ENCODE measurements at places on chromosomes 12 and 14.

- peaks cover 10% of the 10 kb centered on the region for H3K27me3 ChIP-seq
- H3K27ac ChIP-seq = no peak overlapping the region
- no peaks in the 10 kb centered on the region for H3K36me3 ChIP-seq
- H3K4me1 ChIP-seq = no peaks in the 10 kb centered on the region
- no peak for DNase-seq
These were observed 73.9 kb upstream of the KRR1 start for GRCh38 chr12:75585330-75585729.

DNA sequence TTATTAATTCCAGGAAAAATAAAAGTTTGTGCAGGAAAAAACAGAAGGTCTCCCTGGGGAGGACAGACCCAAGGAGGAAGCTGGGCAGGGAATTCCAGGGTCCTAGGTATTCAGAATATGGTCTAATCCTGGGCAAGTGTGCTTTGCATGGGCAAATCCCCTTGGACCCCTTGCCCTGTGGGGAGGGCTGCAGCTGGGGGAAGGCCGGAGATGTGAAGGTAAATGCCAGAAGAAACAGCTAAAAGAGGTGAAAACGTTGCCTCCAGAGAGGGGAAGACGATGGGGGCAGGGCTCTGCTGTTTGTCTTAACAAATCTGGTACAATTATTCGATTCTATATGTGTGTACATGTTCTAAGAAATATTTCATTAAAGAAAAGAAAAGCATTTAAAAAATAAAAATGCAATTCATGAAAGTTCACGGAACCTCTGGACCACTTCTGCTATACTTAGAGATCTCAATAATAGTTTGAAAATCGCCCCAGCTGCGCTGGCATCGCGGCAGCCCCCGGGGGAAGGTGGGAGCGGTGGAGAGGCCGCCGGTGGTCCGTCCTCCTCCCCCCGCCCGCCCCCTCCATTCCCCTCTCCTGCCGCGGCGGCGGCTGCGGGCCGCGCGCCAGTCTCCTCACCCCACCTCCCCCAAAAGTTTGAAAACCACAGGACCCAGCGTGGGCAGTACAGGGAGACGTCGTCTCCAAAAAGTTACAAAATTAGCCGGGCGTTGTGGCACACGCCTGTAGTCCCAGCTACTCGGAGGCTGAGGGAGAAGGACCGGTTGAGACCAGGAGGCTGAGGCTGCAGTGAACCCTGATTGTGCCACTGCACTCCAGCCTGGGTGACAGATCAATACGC, 1.5 kb upstream of the PRPF40B start:
- peak overlapping the region; percentile 24 for H3K27ac ChIP-seq
- H3K4me1 ChIP-seq = peaks cover 7% of the 10 kb centered on the region
- H3K27me3 ChIP-seq = no peaks in the 10 kb centered on the region
- DNase-seq = no peak
- H3K36me3 ChIP-seq = no peaks in the 10 kb centered on the region

GRCh38 chr12:26750531-26751175, 82.3 kb downstream of the ITPR2 start:
- H3K4me1 ChIP-seq = peaks cover 45% of the 10 kb centered on the region
- no peaks in the 10 kb centered on the region for H3K27me3 ChIP-seq
- DNase-seq = no peak
- peaks cover 8% of the 10 kb centered on the region for H3K36me3 ChIP-seq
- peak overlapping the region; percentile 48 for H3K4me3 ChIP-seq

GRCh38 chr12:72974954-72975555, 702.9 kb downstream of the TRHDE start:
- no peaks in the 10 kb centered on the region for H3K4me1 ChIP-seq
- DNase-seq = no peak

DNA sequence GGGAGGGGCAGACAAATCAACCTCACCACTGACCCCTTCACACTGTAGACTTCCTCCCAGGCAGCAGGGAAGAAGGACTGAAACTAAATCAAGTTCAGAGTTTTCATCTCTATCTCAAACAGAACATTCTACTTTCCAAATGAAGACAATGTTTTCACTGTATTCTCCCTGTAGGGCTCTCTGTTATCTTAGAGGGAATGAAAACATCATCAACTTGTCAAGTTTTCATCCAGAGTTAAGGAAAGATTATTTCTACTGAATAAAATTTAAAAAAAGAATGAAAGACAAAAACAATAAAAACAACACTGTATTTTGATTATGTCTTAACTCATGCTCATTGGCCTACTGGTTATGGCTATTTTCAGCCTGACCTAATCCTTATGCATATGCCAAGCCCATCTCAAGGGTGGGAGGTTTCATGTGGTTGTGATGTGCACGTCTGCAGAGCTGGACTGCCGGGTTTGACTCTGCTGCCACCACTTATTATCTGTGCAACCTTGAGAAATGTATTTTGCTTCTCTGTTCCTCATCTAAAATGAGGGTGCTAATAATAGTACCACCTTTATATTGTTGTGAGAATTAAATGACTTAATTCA, 152.0 kb upstream of the AVPR1A start:
- H3K27me3 ChIP-seq = no peaks in the 10 kb centered on the region
- DNase-seq = no peak
- no peaks in the 10 kb centered on the region for H3K36me3 ChIP-seq
- H3K4me3 ChIP-seq = no peak overlapping the region
- no peak overlapping the region for H3K27ac ChIP-seq
- H3K4me1 ChIP-seq = no peaks in the 10 kb centered on the region

GRCh38 chr12:52058631-52059361, 7.6 kb downstream of the NR4A1 start:
- no peak overlapping the region for H3K27ac ChIP-seq
- no peak for DNase-seq
- H3K36me3 ChIP-seq = peaks cover 4% of the 10 kb centered on the region
- no peak overlapping the region for H3K4me3 ChIP-seq
- H3K27me3 ChIP-seq = no peaks in the 10 kb centered on the region
- no peaks in the 10 kb centered on the region for H3K4me1 ChIP-seq

DNA sequence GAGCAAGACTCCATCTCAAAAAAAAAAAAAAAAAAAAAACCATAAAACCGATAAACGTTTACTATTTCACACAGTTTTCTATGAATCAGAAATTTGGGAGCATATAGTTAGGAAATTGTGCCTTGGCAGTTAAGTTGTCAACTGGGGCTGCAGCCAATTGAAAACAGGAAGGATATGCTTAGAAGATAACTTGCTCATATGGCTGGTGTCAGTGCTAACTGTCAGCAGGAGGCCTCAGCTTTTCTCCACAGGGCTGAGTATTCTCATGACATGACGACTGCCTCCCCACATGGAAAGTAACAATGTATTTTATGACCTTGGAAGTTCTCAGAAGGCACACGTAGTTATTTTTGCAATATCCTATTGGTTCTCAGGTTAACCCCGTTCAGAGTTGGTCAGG, 29.6 kb upstream of the OR5AU1 start:
- DNase-seq = no peak
- no peaks in the 10 kb centered on the region for H3K4me1 ChIP-seq
- H3K27ac ChIP-seq = no peak overlapping the region
- peaks cover 4% of the 10 kb centered on the region for H3K27me3 ChIP-seq

GRCh38 chr12:29073631-29074239, 75.3 kb upstream of the FAR2 start:
- DNase-seq = no peak

GRCh38 chr12:6315704-6316597, 5.5 kb downstream of the PLEKHG6 start:
- H3K27me3 ChIP-seq = peaks cover 34% of the 10 kb centered on the region
- no peak overlapping the region for H3K27ac ChIP-seq
- H3K4me3 ChIP-seq = no peak overlapping the region
- no peaks in the 10 kb centered on the region for H3K36me3 ChIP-seq
- DNase-seq = no peak

DNA sequence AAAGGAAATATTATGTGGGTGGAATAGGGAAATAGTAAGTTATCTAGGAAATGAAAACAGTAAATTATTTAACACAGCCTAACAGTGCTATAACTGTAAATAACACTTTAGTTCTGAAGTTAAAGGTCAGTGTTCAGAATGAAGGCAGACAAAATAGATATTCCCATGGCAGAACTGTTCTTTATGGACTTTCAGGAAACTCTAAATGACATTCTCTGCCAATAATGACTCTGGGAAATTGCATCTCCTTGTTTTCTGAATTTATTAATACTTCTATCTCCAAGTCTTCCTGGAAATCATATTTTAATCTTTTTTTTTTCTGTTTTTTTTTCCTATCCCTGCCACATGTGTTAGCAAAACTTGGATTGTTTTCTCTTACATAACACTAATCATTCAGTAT, 101.4 kb downstream of the PDE3A start:
- H3K27ac ChIP-seq = no peak overlapping the region
- no peak overlapping the region for H3K4me3 ChIP-seq
- no peaks in the 10 kb centered on the region for H3K4me1 ChIP-seq

DNA sequence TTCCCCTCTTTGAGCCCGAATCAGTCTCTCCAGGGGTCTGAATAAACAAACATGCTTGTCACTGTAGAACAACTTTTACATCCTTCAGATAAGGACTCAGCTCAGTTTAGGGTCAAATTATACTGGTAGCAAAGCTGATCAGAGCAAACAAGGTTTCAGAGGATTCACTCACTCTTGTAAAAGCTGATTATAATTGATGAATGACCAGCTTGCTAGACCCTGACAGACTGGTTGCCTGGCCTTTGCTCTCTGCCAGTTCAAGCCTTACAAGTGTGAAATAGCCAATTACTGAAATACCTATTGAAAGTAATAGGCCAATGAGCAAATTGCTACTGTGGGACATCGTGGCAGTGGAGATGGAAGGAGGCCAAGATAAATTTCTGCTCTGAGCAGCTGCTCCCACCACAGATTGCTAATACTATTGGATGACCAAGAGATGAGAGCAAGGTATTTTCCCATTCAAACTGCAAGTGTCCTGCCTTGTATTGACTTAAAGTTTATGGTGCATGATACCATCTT, 177.6 kb downstream of the PDZRN4 start:
- no peak overlapping the region for H3K4me3 ChIP-seq
- no peaks in the 10 kb centered on the region for H3K27me3 ChIP-seq
- DNase-seq = no peak
- no peaks in the 10 kb centered on the region for H3K4me1 ChIP-seq

Measured in memory B cell (primary cell).